ENCODE measurements at places on chromosomes 5 and 9.
A peak's percentile ranks its signal among the peaks of the same experiment; 100 is the strongest.

DNA sequence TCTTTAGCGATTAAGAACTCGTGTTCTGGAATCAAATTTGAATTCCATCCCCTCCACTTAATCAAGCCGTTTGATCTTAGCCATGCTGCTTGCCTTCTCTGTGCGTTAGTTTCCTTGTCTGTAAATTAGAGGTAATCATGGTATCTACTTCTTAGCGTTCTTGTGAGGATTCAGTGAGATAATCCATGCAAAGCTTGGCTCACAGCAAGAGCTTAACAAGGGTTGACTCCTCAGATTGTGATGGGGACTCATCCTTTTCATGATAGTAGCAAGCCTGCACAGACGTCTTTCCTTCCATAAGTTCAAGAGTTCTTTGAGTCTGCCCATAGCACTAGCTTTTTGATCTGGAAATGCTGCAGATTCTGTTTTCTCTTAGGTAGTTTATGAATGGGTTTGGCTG, 72.8 kb downstream of the TRIO start:
- DNase-seq: no peak

- DNase-seq: no peak
These were observed 1019.0 kb downstream of the TAF11L14 start for GRCh38 chr5:18653216-18653752.

DNA sequence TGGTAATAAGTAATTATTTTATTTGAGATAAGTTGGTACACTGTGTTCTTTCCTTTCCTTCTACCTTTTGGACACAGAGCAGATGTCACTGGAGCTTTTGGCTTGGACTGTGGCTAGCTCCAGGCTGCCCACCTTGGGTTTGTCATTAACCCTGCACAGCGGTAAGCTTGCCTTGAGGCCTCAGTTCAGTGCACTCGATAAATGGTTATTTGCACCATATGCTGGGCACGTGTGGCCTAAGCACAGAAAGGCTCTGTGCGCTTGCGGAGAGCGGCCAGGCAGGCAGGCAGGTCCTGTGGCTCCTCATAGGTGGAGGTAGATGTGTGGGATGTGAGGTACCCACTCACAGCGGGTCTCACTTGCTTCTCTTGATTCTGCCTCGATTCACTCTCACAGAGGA, 30.0 kb upstream of the TENT4A start:
- no peak for DNase-seq

GRCh38 chr9:14064940-14065339, 249.0 kb downstream of the NFIB start:
- DNase-seq: no peak

DNA sequence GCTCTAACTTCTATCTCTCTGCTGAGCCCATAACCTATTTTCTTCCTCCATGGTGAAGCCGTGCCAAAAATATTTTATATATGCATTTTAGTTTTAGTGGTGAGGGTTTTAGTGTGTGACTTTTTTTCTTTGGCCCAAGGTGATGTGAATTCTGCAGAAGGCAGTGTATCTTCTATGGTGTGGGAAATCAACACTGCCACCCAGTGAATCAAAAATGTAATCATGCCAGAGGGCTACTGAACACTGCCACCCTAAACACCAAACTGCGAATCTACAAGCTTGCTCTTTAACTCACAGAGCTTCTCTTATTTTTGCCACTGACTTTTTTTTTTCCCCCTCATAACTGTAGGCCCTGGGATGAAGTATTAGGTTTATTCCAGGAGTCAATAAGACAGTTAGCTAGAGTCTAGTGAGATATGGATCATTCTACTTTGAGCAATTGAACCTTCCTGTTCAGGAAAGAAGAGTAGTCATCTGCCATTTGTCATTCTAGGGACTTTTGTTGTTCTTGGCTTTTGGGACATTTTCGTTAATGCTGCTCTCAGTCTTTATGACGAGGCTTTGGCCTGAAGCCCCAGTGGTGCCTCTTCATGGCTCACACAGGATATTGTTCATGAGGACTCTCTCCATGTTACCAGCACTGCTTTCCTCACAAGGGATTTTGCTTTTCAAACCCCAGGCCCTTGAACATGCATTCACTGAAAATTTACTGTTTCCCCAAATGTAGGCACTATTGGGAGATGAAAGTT, 53.1 kb downstream of the C7 start:
- no peak for DNase-seq

GRCh38 chr5:9920697-9921096, 290.5 kb upstream of the TAS2R1 start:
- DNase-seq: no peak

GRCh38 chr5:148011398-148012137, 52.2 kb upstream of the SPINK5 start:
- DNase-seq: no peak

DNA sequence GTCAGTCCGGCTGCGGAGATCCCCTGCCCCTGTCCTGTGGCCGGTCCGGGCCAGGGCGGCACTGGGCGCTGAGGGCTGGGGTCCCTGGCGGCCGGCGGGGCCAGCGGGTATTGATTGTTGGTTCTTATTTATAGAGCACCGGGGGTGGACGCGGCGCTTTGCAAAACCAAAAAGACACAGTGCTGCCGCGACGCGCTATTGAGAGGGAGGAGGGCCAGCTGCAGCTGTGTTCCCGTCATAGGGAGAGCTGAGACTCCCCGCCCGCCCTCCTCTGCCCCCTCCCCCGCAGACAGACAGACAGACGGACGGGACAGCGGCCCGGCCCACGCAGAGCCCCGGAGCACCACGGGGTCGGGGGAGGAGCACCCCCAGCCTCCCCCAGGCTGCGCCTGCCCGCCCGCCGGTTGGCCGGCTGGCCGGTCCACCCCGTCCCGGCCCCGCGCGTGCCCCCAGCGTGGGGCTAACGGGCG, 2.5 kb downstream of the LRRC26 start:
- DNase-seq: no peak

DNA sequence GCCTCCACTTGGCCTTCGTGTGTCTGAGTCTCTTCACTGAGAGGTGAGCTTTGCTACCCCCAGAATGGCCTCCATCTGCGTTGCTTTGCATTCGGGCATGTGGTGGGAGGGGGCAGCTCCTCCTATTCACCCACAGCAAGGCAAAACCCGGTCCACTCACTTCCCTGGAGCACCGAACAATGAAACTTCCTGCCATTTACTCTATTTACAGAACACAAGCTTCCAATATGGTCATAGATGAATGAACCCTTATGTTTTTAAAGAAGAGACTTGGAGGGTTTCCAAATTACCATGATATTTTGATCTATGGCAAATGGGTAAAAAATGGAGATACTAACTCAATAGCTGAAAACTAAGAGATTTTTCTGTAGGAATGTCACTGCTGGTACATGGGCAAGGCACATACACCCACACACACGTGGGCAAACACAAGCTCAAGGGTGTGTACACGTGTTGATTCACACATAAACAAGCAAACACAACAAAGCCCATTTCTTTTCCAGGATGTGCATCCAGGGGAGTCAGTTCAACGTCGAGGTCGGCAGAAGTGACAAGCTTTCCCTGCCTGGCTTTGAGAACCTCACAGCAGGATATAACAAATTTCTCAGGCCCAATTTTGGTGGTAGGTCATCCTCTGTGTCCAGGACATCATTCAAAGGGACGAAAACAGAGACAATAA, 5.2 kb downstream of the GABRP start:
- no peak for DNase-seq

DNA sequence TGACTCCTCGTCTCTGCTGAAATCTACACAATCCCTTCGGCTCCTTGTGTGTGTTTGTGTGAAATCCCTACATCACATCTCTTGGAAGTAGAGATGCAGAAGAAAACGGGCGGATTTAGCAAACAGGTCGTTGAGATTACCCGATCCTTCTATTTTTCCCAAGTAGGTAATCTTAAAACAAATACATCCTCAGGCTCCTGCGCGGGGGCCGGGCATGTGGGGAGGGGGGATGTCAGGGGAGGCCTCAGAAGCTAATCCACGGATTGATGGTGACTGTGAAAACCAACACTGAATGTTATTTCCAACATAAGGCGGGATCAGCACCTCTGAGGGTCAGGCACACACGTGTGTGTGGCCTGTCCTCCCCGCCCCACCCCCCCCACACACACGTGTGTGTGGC, 137.8 kb downstream of the ROR2 start:
- no peak for DNase-seq

- no peak for DNase-seq
These were observed 15.3 kb downstream of the IL31RA start for GRCh38 chr5:55866485-55866884.

GRCh38 chr5:167442922-167443321, 848.5 kb upstream of the WWC1 start:
- no peak for DNase-seq

- no peak for DNase-seq
These were observed 73.4 kb downstream of the FBXO38 start for GRCh38 chr5:148457183-148457620.

DNA sequence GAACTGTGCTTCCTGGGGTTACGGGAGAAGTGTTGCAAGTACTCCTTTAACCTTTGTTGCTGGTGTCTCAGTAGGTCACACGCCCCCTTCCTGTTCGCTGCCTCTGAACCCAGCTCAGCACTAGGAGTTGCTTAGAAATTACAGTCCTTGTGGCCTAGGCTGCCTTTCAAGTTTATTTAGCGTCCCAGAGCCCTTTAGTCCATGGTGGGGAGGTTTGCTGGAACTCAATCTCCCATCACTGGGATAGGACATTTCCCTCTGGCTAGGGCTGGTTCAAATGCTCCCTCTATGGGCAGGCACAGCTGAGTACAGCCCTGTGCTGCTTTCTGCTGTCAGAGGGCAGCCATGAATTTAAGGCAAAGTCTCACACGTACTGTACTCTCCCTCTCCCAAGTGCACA, 4.7 kb downstream of the IFNA8 start:
- peak; percentile 52 for DNase-seq

Data from head of caudate nucleus (tissue), 42 donors.